NCI-H2029 (cell line): ENCODE measurements at places on chromosomes 3 and 15.

- no peak for DNase-seq
Measured at GRCh38 chr15:60839510-60840211, 360.7 kb upstream of the ICE2 start.

DNA sequence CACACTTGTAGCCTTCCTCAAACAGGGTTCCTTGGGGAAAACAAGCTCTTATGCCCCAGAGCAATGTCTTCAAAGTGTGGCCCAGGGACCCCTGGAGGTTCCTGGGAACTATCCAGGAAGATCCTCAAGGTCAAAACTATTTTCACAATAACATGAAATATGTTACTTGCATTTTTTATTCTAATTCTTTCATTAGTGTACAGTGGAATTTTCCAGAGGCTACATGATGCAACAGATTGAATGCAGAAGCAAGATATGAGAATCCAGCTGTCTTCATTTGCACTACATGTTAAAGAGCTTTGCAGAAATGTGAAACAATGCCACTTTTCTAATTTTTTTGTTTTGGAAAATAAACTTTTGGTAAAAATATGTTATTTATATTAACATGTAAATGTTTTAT lies 190.9 kb downstream of the SLC9A9 start:
- DNase-seq, result no peak

DNA sequence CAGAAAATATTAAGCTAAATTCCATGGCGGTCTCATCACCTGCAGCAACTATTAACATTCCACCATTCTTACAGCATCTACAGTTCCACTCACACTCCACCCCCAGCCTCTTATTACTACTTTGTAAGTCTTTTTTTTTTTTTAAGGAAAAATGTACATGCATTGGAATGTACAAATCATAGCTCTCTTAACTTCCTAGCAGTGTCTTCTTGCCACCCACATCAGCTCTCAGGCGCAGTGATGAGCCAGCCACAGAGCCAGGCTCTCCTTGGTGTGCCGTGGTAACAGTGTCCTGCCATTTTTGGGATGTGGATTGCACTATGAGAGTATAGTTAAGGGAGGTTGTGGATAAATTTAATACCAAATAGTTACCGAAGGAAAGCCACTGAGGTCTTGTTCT lies 17.8 kb downstream of the ABHD17C start:
- DNase-seq, result no peak

GRCh38 chr15:22895465-22896190 lies 57.2 kb downstream of the NIPA2 start:
- DNase-seq, result no peak

DNA sequence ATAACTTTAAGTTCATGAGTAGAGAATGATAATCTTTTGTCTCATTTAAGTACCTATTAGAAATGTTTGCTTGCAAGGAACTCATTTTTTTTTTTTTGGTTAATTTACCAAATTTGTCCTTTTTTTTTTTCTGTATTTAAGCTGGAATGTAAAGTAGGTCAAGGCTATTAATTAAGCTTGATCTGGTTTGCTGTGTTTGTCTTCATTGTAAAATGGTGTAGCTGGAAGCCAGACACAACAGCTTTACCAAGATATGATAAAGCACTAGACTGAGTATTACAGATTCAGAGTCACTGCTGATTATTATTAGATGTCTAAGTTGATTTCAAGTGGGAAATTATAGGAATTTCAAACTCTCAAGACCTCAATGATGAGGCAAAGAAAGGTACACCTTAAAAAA lies 15.0 kb upstream of the ZPLD1 start:
- DNase-seq, result no peak

GRCh38 chr3:126061301-126062032 lies 22.5 kb downstream of the SLC41A3 start:
- no peak for DNase-seq

- peak; percentile 86 for DNase-seq
Measured at GRCh38 chr15:92831655-92832328, 68.3 kb upstream of the CHD2 start.

GRCh38 chr3:65500398-65501306 lies 538.1 kb downstream of the MAGI1 start:
- no peak for DNase-seq

DNA sequence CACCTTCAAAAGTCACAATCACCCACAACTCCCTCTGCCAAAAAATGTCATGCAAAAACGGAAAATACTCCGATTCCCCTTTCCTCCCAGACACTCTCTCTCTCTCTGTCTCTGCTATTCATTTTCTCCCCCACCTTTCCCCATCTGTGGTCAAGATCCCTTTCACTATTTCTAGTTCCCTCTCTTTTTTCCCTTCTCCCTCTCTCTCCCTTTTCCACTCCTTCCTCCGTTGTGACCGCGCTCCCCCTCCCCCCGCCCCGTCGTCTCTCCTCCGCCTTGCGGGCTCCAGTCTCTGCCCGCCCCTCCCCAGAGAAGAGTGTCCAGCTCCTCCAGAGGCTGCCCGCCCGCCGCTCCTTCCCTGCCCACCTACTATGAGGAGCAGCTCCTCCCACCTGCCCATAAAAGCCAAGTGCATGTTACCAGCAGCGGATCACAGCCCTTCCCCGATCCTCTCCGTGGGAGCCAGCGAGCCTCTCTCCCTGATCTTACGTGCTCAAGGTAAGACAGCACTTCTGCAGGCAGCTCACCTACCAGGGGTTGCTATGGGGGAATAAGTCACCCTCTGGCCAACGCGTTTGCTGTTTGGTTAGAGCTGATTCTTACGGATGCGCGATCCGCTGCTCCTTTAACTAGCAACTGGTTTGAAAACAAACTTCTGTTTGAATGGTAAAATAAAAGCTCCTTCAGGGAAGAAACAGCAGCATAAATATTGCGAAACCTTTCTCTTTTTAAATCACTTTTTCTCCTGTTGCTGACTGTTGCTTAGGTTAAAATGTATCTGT lies at the start of gene COL8A1:
Gene COL8A1 (plus strand): TSS at position 428 of the 782 bp plus-strand sequence. CDS start 152,089 bp downstream, outside the sequence.
- no peak for DNase-seq

DNA sequence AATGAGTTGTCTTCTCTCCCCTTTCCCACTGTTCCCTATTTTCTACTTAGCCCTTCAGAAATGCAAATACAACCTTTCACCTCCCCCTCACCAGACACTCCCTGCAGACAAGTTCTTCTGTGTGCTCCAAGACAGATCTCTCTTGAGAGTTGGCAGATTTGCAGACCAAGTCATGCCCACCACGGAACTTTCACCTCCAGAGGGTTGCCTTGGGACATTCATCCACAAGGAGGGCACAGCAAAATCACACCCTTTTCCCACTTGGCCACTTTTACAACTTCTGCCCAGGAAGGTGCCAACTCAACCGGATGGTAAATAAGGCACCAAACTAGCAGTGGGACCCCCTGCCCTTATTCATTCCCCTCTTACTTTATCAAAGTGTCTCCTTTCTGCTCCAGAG lies 53.5 kb downstream of the SLC30A4 start:
- DNase-seq, result no peak

DNA sequence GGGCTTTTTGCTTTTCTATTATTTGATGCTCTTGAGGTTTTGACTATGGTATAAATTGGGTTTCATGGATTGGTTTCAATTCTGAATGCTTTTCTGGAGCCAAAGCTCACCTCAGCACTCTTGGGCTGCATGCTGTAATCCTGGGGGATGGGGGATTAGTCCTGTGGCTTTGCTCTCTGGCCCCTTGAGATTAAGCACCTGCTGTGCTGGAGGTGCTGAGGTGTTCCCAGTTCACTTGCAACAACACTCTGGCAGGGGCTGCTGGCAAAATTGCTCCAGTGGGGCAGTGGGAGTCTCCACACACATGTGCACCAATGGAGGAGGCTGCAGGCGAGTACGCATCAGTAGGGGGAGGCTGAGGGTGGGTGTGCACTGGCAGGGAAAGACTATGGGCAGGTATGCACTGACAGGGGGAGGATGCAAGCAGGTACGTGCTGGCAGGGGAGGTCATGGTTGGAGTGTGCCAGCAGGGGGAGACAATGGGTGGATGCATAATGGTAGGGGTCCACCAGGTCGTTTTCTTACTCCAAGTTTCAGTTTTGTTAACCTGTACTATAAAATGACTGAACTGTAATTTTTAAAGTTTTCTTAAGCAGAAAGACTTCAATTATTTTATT lies 489.2 kb downstream of the FGF12 start:
- no peak for DNase-seq

DNA sequence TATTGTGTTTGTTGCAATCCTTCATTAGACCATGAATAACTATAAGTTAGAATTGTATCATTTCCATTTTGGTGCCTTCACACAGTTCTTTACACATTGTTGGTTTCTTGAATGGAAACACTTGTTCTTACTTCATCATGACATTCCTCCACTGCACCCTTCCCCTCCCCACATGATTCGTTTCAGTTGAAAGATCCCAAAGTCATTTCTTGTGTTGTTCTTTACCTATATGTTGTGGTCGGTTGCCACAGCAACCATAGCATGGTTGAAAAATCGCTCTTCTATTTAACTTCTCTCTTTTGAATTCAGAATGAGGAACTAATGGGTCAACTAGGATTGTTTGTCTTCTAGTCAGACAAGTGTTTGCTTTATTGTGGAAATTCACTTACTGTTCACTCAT lies 103.3 kb downstream of the IL1RAP start:
- no peak for DNase-seq
